ENCODE measurements at places on chromosomes 16 and 17.

DNA sequence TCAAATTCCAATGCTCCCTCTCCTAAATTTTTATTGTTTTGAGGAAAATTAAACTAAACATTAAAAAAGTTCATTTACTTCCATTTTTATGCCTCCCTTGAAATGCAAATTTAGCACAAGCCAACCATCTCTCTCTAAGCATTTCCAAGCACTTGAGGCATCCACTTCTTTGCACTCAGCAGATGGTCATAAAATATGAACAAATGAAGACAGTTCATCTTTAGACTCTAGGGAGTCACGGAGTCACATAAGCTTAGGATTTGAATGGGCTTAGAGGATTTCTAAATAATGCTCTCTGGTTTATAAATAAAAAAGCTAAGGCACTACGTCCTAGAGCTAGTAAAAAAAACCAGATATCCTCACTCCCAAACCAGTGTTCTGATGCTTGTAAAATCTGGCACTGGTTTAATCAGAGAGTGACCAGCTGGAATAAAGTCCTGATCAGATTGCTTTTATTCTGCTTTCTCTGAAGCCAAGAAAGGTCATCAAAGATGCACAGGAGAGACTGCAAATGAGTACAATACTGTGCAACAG lies 204.2 kb downstream of the CA10 start:
- H3K27me3 ChIP-seq, result no peaks in the 10 kb centered on the region
- no peaks in the 10 kb centered on the region for H3K4me1 ChIP-seq
- no peak for DNase-seq
- H3K36me3 ChIP-seq, result no peaks in the 10 kb centered on the region

DNA sequence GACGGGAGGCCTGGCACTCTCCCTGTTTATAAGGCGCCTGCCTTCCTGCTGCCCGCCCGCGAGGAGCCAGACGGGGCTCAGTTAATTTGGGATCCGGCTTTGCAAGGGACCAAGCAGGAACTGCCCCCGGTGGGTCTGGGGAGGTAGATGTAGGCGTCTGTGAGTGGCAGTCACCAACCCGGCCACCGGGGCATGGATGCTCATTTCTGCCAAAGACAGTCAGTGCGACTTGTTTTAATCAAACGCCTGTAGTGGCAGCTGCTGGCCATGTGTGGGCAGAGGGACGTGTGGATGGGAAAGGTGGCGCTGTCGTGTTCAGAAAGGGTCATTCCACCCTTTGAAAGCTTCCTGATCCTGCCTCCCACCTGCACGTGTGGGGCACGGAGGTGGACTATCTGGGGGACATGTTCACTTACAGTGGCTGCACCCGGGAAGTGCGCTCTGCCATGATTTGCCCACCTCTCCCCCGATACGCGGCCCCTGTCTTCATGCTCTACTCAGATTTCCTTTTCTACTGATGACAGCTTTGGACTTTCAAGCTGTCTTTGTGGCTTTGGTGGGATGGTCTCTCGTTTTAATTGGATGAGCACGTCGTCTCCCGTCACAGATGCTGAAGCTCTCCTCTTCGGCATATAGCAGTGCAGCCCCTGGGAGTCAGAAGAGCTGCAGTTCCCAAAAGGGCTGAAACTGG lies 60.3 kb upstream of the CIBAR2 start:
- H3K36me3 ChIP-seq, result no peaks in the 10 kb centered on the region
- H3K27ac ChIP-seq, result no peak overlapping the region
- H3K27me3 ChIP-seq, result no peaks in the 10 kb centered on the region
- 0 out of 2 replicates have a peak overlapping the region, but pooled peaks have one; percentile 3 for H3K4me3 ChIP-seq

DNA sequence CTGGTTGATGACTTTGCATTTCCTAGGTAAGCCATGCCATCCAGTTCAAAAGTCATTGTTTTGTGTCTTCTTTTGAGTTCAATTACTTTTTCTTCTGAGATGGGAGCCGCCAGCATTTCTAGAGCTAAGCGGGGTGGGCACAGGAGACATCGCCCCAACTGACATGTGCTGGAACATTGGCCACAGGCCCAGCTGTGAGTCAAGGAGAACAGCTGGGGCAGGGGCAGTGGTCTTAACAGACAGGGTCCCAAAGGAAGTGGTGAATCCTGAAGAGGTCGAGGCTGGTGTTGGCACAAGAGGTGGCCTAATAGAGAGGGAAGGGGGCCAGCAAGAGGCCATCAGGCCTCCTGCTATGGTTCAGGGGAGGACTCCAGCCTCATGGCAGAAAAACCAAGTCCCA lies 17.1 kb downstream of the RAB11FIP4 start:
- DNase-seq, result no peak
- no peak overlapping the region for H3K4me3 ChIP-seq
- peaks cover 19% of the 10 kb centered on the region for H3K27me3 ChIP-seq
- H3K4me1 ChIP-seq, result no peaks in the 10 kb centered on the region
- H3K27ac ChIP-seq, result no peak overlapping the region
- H3K36me3 ChIP-seq, result no peaks in the 10 kb centered on the region

DNA sequence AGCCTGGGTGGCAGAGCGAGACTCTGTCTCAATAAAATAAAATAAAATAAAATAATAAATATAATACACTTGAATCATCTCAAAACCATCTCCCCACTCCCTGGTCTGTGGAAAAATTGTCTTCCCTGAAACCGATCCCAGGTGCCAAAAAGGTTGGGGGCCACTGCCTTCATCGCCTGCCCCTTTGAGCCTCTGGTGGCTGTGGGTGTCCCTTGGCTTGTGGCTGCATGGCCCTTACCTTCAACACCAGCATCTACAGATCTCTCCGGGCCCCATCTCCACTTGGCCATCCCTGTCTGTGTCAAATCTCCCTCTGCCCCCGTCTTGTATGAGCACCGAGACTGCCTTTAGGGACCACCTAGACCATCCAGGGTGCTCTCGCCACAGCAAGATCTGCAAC lies 177.3 kb downstream of the SEC14L1 start:
- no peak overlapping the region for H3K4me3 ChIP-seq
- peak overlapping the region; percentile 95 for H3K27ac ChIP-seq
- no peaks in the 10 kb centered on the region for H3K27me3 ChIP-seq
- DNase-seq, result no peak
- H3K4me1 ChIP-seq, result peaks cover 13% of the 10 kb centered on the region
- H3K36me3 ChIP-seq, result no peaks in the 10 kb centered on the region

- H3K4me3 ChIP-seq, result no peak within 1 kb of the TSS
- DNase-seq, result no peak
- peaks cover 52% of the 10 kb centered on the region for H3K27me3 ChIP-seq
- no peak within 1 kb of the TSS for H3K27ac ChIP-seq
These were observed at the start of gene CCL3 for GRCh38 chr17:36089888-36090836. TSS of gene CCL3 (minus strand) at chr17:36090143. CDS start at chr17:36090058, 85 bp downstream.

DNA sequence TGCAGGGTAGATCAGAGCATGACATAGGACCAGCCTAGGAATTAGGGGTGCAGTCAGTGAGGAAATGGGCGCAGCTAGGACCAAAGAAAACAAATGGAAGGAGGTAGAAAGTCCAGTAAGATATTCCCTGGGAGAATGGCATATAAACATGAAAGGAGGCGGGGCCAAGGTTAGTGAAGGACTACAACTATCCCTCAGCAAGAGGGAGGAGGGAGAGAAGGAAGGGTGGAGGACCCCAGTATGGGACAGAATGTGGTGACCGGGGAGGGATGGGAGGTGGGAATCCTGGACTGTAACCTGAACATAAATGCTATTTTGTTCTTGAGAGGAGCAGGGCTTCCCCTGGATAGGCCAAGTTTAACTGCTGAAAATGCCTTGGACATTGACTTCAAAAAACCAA lies 22.8 kb downstream of the ITGB3 start:
- no peaks in the 10 kb centered on the region for H3K27me3 ChIP-seq
- H3K4me1 ChIP-seq, result peaks cover 70% of the 10 kb centered on the region
- no peaks in the 10 kb centered on the region for H3K36me3 ChIP-seq
- DNase-seq, result no peak
- H3K27ac ChIP-seq, result peak overlapping the region; percentile 66
- H3K4me3 ChIP-seq, result no peak overlapping the region

- H3K27me3 ChIP-seq, result no peaks in the 10 kb centered on the region
- no peak overlapping the region for H3K27ac ChIP-seq
- H3K36me3 ChIP-seq, result no peaks in the 10 kb centered on the region
- no peak overlapping the region for H3K4me3 ChIP-seq
- DNase-seq, result no peak
These were observed 45.4 kb downstream of the CBLN1 start for GRCh38 chr16:49236216-49236615.

DNA sequence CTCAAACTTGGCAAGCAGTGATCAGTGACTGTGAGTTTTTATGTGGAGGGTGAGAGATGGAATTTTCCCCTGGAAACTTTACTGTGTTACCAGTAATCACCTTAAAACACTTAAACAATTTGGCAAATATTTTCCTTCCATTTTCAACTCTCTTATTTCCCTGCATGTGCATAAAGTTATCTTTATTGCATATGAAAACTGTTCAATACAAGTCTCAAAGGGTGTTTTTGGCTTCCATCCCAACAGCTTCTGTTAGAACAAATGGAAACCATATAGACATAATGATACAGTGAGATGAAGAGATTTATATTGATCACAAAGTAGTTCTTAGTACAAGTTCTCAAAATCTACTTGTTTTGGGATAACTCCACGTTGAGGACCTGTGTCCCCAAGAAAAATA lies 36.4 kb upstream of the TANGO6 start:
- no peak overlapping the region for H3K4me3 ChIP-seq
- no peak for DNase-seq
- H3K4me1 ChIP-seq, result peaks cover 2% of the 10 kb centered on the region
- H3K27ac ChIP-seq, result no peak overlapping the region

GRCh38 chr17:57257895-57258851 lies 1.9 kb downstream of the MSI2 start:
- peaks cover 43% of the 10 kb centered on the region for H3K27me3 ChIP-seq
- H3K27ac ChIP-seq, result no peak overlapping the region
- peaks cover 3% of the 10 kb centered on the region for H3K4me1 ChIP-seq
- peak overlapping the region; percentile 66 for H3K4me3 ChIP-seq

DNA sequence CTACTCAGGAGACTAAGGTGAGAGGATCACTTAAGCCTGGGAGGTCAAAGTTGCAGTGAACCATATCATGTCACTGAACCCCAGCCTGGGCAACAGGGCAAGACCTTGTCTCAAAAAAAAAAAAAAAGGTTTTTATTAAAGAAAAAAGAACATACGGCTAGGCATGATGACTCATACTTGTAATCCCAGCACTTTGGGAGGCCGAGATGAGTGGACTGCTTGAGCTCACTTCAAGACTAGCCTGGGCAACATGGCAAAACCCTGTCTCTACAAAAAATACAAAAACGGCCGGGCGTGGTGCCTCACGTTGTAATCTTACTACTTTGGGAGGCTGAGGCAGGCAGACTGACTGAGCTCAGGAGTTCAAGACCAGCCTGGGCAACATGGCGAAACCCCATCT lies 38.4 kb downstream of the RANBP10 start:
- H3K27ac ChIP-seq, result no peak overlapping the region
- no peaks in the 10 kb centered on the region for H3K27me3 ChIP-seq
- no peaks in the 10 kb centered on the region for H3K4me1 ChIP-seq
- no peaks in the 10 kb centered on the region for H3K36me3 ChIP-seq

GRCh38 chr17:10316801-10317542 lies 55.8 kb downstream of the MYH13 start:
- DNase-seq, result no peak
- no peaks in the 10 kb centered on the region for H3K4me1 ChIP-seq
- H3K36me3 ChIP-seq, result no peaks in the 10 kb centered on the region
- no peak overlapping the region for H3K27ac ChIP-seq
- peaks cover 5% of the 10 kb centered on the region for H3K27me3 ChIP-seq
- H3K4me3 ChIP-seq, result no peak overlapping the region

GRCh38 chr16:4283939-4284338 lies 11.1 kb upstream of the TFAP4 start:
- H3K4me3 ChIP-seq, result no peak overlapping the region
- peaks cover 34% of the 10 kb centered on the region for H3K4me1 ChIP-seq
- H3K27ac ChIP-seq, result no peak overlapping the region
- H3K27me3 ChIP-seq, result no peaks in the 10 kb centered on the region
- peak; percentile 69 for DNase-seq

GRCh38 chr16:84177741-84178073 lies 9.2 kb downstream of the TAF1C start:
- DNase-seq, result peak; percentile 55
- H3K27me3 ChIP-seq, result no peaks in the 10 kb centered on the region
- no peaks in the 10 kb centered on the region for H3K36me3 ChIP-seq
- H3K4me3 ChIP-seq, result no peak overlapping the region
- H3K4me1 ChIP-seq, result peaks cover 33% of the 10 kb centered on the region

- H3K27ac ChIP-seq, result no peak overlapping the region
- no peak for DNase-seq
- H3K4me3 ChIP-seq, result no peak overlapping the region
- no peaks in the 10 kb centered on the region for H3K4me1 ChIP-seq
These were observed 20.1 kb upstream of the SLC46A1 start for GRCh38 chr17:28426081-28426519.

DNA sequence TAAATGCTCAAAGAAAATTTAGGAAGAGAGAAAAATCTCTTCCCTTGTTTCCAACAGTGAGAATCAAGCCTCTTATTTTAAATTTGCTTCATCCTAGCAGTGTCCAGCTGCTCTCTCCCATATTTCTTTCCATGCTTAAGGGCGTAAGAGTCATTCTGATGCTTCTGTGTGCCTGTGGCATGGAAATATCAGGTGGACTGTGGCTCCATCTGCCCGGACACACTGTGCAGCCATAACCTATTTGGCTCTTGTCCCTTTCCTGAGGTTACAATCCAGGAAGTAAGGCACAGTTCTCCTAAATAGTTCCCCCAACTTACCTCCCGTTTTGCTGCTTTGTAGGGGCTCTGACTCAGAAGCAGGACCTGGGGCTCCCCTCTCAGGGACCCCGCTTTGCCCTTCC lies 6.3 kb upstream of the KRT222 start:
- H3K4me3 ChIP-seq, result no peak overlapping the region
- H3K36me3 ChIP-seq, result no peaks in the 10 kb centered on the region
- no peaks in the 10 kb centered on the region for H3K27me3 ChIP-seq
- H3K27ac ChIP-seq, result no peak overlapping the region
- no peaks in the 10 kb centered on the region for H3K4me1 ChIP-seq
- no peak for DNase-seq

DNA sequence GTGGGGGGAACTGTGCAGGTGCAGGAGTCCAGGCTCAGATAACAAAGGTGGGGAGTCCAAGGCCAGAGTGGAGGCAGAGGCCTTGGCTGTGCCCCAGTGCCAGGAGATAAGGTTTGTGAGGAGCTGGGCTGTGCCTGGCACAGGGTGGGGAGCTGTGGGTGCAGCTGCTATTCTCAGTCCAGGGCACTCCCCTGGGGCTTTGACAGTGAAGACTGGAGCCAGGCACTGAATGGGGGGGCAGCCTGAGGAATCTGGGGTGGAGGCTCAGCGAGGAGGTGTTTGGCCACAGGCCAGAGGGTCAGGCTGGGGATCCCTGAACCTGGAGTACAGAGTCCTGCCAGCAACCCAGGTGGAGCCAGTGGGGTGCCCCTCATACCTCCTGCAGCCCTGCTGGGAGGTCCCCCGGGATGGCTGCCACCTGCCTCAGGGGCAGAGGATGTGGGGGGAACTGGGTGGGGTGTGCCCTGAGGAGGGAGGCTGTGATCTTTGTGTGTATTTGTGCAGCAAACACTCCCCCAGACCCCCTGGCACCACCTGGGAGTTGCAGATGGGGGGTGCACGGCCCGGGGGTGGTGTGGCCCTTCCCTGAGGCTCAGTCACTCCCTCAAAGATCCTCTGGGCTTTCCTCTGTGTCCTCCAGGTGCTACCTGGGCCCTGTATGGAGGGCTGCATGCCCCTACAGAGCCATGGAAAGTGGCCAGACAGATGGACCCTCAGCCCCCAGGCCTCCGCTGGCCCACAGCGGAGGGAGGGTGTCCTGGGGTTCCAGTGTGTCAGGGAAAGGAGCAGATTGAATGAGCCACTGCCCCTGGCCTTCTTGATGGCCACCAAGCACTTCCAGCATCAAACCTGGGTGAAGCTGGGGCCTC lies 44.5 kb upstream of the SMPD3 start:
- H3K27ac ChIP-seq, result no peak overlapping the region
- no peaks in the 10 kb centered on the region for H3K27me3 ChIP-seq
- H3K4me3 ChIP-seq, result no peak overlapping the region
- DNase-seq, result no peak
- no peaks in the 10 kb centered on the region for H3K36me3 ChIP-seq
- H3K4me1 ChIP-seq, result peaks cover 32% of the 10 kb centered on the region

Data from PC-9 (cell line).